ENCODE measurements at places on chromosomes 3 and 15.
A peak's percentile ranks its signal among the peaks of the same experiment; 100 is the strongest.

- DNase-seq, result no peak
- H3K4me3 ChIP-seq, result no peak overlapping the region
- H3K27me3 ChIP-seq, result no peaks in the 10 kb centered on the region
- H3K36me3 ChIP-seq, result no peaks in the 10 kb centered on the region
- peaks cover 23% of the 10 kb centered on the region for H3K4me1 ChIP-seq
Observed at GRCh38 chr15:31100738-31101137, 787 bp downstream of the TRPM1 start.

- peak; percentile 59 for DNase-seq
- no peak overlapping the region for H3K4me3 ChIP-seq
- peaks cover 56% of the 10 kb centered on the region for H3K27me3 ChIP-seq
- H3K36me3 ChIP-seq, result no peaks in the 10 kb centered on the region
- 0 out of 2 replicates have a peak overlapping the region, but pooled peaks have one; percentile 40 for H3K27ac ChIP-seq
Observed at GRCh38 chr15:72306211-72306785, 13.7 kb downstream of the CELF6 start.

DNA sequence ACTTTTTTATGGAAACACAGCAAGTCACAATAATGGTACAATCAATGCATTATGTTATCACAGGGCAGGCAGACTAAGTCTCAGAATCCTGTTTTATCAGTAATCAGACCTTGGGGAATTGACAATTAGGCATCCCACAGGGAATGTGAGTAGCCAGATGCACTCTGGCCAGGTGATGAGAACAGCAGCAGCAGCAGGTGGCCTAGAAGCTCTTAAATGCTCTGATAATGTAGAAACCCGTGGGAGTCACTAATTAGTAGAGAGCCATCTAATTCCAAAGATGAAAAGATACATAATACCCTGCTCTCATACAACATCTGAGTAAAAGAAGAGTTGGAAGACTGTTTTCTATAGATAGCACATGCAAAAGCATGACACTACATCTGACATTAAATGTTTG lies 12.6 kb downstream of the CEP152 start:
- no peak for DNase-seq
- no peak overlapping the region for H3K4me3 ChIP-seq
- H3K36me3 ChIP-seq, result peaks cover 18% of the 10 kb centered on the region
- H3K4me1 ChIP-seq, result peaks cover 22% of the 10 kb centered on the region
- no peaks in the 10 kb centered on the region for H3K27me3 ChIP-seq

GRCh38 chr15:89826671-89827655 lies 12.3 kb upstream of the ANPEP start:
- H3K27me3 ChIP-seq, result no peaks in the 10 kb centered on the region
- H3K27ac ChIP-seq, result peak overlapping the region; percentile 36
- peaks cover 14% of the 10 kb centered on the region for H3K4me1 ChIP-seq
- H3K4me3 ChIP-seq, result no peak overlapping the region
